ENCODE measurements at places on chromosomes 6 and 20. TPM values are rescaled to one million over a fixed set of nuclear protein-coding genes. Genes with fewer than 3 reads are reported as not detected.

GRCh38 chr6:138431256-138432062, 27.4 kb downstream of the HEBP2 start:
- DNase-seq = no peak

DNA sequence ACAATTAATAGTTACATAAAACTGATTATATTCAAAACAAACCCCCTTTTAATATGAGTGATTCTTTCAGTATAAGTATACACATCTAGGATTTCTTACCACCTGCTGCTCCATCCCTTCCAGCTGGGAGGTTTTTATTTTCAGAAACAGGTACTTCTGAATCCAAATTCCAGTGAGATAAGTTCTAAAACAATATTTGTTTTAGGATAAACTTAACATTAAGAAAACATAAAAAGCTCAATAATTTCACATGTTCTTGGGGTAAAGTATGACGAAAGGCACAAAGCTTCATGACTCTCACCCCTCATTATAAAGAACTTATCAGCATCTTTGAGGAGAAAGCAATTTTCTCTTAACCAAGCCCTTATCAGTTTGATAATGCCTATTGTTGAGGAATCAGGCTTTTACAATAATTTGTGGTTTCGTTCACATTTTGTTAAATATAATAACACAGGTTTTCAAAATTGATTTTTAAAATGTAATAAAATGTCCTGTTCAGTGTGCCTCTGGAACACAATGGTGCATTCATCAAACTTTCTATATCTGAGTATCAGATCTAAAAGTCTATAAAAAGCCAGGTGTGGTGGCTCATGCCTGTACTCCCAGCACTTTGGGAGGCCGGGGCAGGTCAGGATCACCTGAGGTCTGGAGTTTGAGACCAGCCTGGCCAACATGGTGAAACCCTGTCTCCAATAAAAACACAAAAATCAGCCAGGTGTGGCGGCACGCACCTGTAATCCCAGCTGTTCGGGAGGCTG, 4.3 kb downstream of the FAM217A start:
- DNase-seq = no peak

The IL17F gene
- total RNA-seq = 1.4 TPM

- DNase-seq = no peak
Measured at GRCh38 chr6:19605624-19606023, 231.5 kb upstream of the ID4 start.

- no peak for DNase-seq
Measured at GRCh38 chr6:83231146-83231545, 38.0 kb downstream of the RWDD2A start.

The SRSF3 gene
- total RNA-seq = 111 TPM

DNA sequence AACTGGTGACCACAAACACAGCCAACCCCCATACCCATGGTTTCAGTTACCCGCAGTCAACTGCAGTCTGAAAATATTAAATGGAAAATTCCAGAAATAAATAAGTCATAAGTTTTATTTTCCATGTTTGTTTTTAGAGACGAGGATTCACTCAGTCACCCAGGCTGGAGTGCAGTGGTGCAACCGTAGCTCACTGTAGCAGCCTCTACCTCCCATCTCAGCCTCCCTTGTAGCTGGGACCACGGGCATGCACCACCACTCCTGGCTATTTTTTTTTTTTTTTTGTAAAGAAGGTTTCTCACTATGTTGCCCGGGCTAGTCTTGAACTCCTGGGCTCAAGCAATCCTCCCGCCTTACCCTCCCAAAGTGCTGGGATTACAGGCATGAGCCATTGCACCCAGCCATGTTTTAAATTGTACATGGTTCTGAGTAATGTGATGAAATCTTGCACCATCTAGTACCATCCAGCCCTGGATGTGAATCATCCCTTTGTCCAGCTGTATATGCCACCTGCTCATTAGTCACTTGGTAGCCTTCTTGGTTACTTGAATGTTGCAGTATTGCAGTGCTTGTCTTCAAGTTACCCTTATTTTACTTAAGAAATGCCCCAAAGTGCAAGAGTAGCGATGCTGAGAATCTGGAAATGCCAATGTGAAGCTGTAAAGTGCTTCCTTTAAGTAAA, 14.5 kb downstream of the CSNK2A1 start:
- DNase-seq = no peak

Data from esophagus squamous epithelium (tissue), 5 donors.